ENCODE measurements at places on chromosomes 2 and 18.

DNA sequence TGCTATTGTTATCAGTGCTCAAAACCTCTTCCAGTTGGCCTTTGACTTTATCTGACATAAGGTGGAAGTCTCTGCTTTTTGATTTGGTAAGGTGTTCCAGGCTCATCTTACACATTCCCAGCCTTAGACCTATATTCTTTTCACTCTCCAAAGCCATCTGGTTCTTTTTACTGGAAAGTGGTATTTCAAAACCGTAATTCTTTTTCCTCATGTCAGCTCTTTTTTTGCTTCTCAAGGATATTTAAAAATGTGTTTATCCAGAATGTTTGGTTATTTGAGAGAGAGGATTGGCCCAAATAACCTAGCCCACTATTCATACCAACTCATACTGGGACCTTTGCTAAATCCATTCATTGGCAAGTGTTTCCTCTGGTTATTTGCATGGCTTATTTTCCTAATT lies 411.2 kb upstream of the PIK3C3 start:
- no peak for DNase-seq

DNA sequence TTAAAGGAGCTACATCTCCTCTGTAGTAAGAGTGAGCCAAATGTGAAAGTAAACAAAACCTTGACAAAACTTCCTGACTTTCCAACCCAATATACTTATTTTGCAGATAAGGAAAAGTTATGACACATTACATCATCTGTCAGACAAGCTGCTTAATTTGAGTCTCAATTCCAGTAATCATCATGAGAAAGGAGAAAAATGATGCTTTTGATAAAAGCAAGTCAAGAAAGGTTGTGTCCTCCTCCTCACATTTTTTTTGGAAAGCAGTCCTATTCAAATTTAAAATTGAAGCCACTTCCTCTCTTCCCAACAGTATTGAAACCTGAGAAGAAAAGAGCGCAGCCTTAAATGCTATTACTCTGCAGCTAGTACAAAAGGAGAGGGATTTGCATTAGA lies 519.6 kb downstream of the LRP1B start:
- DNase-seq, result no peak

- DNase-seq, result no peak
These were observed 16.3 kb upstream of the SCN1A start for GRCh38 chr2:166144071-166144470.

- DNase-seq, result no peak
These were observed 149.0 kb upstream of the HDAC4 start for GRCh38 chr2:239549711-239550255.

GRCh38 chr2:151789055-151789834 lies 39.0 kb downstream of the ARL5A start:
- no peak for DNase-seq

DNA sequence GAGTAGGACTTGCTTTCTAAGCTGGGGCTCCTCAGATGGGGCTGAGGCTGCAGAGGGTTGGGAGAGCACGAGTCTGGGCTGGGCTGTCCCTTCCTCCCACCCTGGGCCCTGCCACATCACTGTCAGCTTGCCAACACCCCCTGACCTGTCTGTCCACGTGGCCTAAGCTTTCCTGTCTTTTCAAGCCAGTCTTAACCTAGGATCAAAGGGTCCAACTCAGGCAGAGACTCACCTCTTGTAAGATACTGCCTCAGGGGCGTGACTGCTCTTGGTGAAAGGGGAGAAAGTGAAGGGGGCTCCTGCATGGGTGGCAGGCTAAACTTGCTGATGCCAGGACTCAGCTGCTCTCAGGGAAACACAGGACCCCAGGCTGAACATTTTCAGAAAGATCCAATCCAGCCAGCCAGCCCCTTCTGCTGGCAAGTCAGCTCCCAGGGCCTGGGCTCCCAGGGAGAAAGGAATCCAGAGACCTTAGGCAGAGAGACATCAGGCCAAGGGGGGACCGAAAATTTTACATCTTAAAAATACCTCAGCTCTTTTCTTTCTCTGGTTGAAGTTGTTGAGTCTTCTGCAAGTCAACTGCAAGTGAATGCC lies 144.2 kb upstream of the ID2 start:
- DNase-seq, result no peak

DNA sequence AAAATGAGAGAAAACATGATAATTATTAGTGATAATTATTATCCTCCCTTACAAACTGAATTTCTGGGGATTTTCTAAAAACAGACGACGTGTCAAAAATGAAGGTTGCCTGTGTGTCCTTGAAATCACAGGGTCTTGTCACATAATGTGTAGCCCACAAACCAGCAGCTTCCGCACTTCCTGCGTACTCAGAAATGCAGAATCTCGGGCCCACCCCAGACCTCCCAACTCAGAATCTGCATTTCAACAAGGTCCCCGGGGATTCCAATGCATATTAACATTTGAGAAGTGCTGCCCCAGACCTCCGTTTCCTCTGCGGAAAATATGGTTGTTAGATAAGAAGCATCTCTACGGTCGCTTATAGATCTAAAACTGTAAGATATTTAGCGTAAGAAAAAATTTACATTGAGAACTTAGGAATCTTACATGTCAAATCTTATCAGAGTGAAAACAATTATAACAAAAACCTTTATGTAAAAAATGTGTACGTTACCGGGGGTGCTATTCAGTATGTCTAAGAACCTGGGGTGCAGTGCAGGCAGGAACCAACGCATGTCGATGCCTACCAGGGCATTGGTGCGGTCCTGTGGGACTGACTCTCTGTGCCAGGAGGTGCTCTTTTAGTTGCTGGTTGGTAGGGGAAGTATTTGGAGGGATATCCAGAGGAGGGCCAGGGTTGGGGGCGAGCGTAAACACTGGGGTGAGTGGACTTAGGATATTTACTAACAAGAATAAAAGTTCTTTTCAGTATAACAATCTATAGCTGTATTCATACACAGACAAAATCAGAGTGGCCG lies 15.2 kb downstream of the CDKL4 start:
- DNase-seq, result no peak

- peak; percentile 87 for DNase-seq
These were observed 189.4 kb upstream of the GLI2 start for GRCh38 chr2:120546048-120546864.

DNA sequence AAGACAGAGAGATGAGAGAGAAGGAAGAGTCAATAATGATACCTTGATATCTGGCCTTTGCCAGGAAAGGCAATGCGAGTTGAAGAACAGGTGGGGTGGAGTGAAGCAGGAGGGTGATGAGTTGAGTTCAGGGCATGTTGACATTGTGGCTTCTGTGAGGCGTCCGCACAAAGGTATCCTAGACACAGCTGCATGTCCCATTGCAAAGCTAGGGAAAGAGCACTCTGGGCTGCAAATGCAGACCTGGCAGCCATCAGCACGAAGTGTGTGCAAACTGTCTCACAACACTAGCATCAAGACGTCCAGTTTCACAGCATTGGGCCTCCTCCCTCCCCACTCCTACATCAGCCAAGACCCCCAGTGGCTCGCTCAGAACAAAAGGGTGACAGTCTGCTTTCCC lies 36.1 kb downstream of the TEX51 start:
- no peak for DNase-seq

DNA sequence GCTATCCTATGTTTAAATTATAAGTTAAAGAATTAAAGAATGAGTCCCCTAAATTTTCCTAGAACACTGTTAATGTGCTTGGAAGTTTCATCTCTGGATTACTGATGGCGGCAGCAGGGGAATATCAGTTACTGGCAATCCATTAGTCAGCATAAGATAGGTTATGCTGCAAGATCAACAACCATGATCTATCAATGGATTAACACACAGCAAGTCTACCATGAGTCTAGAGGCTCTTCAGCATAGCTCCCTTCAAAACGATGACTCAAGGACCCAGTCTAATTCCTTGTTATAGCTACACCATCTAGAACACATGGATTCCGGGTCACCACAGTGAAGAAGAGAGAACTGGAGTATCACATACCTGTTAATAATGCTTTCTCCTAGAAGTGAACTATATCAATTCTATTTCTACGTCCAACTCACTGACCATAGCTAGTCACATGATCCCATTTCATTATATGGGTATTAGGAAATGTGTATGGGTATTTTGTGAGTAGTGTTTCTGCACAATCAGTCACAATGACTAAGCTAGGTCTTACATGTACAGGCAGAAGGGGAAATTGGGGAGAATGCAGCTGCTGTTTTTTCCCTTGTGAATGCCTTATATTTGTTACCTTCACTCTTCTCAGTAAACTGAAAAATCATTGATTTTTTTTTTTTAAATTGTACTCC lies 108.3 kb upstream of the MAPRE2 start:
- no peak for DNase-seq

DNA sequence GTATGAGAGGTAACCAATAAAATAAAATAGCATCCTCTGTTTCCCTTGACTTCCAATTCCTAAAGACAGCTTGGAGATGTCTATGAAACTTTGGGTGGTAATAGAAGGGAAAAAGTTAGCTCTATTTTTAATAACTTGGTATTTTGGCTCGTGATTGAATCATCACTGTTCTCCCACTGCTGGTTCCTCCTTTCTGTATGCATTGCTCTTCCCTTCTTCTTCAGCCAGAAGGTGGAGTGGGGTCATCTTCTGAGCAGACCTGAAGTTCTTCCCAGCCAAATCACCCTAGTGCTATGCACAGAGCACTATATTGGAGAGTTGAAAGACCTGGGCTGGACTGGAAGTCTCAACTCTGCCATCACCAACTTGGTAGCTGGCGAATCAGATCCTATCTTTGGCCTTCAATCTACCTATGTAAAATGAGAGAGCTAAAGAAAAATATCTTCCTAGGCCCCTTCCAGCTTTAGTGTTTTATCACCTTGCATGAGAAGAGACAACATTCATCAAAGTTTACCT lies 54.1 kb downstream of the CPO start:
- DNase-seq, result no peak

DNA sequence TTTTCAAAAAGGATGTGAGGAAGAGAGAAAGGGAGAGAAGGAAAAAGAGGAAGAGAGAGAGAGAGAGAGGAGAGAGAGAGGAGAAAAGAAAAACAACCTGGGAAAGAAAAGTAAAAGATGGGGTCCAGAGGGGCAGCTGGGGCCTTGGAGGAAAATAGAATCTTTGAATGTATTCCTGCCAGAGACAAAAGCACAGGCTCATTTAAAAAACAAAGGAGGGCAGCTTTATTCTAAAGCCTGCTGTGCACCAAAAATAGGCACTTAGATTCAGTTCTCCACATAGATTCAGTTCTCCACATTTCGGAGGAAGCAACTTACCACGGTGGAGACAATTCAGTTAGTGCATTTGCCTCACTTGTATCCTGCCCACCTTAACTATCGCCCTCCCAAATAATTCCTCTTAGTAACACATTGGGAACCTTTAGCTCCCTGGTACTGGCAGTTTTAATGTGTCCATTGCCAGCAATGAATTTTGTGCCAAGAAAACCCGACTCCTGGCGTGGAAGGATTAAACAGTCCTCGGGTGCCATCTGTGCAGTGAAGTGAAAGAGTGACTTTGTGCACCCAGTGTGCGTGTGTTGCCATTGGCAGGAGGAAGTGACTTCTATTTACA lies 71.3 kb downstream of the DPP4 start:
- no peak for DNase-seq

DNA sequence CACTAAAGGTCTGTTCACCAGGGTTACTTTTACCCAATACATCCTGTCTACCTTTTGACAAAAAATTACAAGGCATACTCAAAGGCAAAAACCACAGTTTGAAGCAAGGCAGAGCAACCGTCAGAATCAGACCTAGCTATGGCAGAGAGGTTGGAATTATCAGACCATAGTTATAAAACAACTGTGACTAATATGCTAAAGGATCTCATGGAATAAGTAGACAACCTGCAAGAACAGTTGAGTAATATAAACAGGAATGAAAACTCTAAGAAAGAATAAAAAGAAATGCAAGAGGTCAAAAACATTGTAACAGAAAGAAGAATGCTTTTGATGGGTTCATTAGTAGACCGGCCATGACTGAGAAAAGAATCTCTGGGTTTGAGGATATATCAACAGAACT lies 318.8 kb upstream of the KCNH7 start:
- no peak for DNase-seq

GRCh38 chr2:96554293-96555145 lies 18.0 kb downstream of the ARID5A start:
- DNase-seq, result no peak

GRCh38 chr18:31386741-31387140 lies 10.2 kb downstream of the DSG4 start:
- no peak for DNase-seq

- DNase-seq, result no peak
These were observed 129.5 kb downstream of the RND3 start for GRCh38 chr2:150357770-150358467.

- DNase-seq, result no peak
These were observed 58.9 kb upstream of the TEX51 start for GRCh38 chr2:126839796-126840195.

GRCh38 chr18:30106356-30106755 lies 936.2 kb downstream of the DSC3 start:
- DNase-seq, result no peak

- DNase-seq, result no peak
These were observed 10.2 kb downstream of the LPIN2 start for GRCh38 chr18:3002732-3003131.

DNA sequence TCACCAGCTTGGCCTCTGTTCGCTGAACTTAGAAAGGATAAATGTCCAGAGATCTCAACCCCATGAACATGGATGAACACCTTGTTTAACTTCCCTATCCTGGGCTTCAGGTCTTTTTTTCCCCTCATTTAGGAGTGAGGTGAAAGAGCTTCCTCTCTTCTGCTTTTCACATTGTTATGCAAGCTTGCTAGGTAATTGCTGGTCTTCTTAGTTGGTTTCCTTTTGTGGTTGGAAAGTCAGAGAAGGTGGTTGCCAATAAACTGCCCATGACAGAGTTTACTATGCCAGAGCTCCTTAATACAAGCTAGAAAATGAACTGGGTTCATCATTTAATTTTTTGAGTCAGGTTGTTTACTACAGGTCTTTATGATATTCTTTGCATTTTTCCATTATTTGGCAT lies 16.6 kb downstream of the SLC9A4 start:
- DNase-seq, result no peak

GRCh38 chr2:207491086-207491485 lies 38.7 kb upstream of the CREB1 start:
- DNase-seq, result no peak

- no peak for DNase-seq
These were observed 12.2 kb downstream of the ICOS start for GRCh38 chr2:203948733-203949132.

- DNase-seq, result peak; percentile 97
These were observed 266.8 kb downstream of the ALPK2 start for GRCh38 chr18:58362027-58362575.

Measured in GM04503 (cell line).